ENCODE measurements at places on chromosomes 1 and 21. TPM values are rescaled to one million over a fixed set of nuclear protein-coding genes. Genes with fewer than 3 reads are reported as not detected.

The SRSF10 gene
- 89.4 TPM for total RNA-seq

The PDE4B gene
- total RNA-seq: 57.5 TPM

The UBE2U gene
- not detected for total RNA-seq

- H3K4me1 ChIP-seq: no peaks in the 10 kb centered on the region
- H3K4me3 ChIP-seq: no peak overlapping the region
- no peak for DNase-seq
These were observed 22.8 kb upstream of the ABCA4 start for GRCh38 chr1:94143809-94144176.

GRCh38 chr1:56374026-56374974 is 205.1 kb downstream of the PLPP3 start:
- H3K27ac ChIP-seq: no peak overlapping the region
- H3K4me1 ChIP-seq: no peaks in the 10 kb centered on the region
- no peaks in the 10 kb centered on the region for H3K27me3 ChIP-seq
- DNase-seq: no peak
- no peaks in the 10 kb centered on the region for H3K36me3 ChIP-seq

DNA sequence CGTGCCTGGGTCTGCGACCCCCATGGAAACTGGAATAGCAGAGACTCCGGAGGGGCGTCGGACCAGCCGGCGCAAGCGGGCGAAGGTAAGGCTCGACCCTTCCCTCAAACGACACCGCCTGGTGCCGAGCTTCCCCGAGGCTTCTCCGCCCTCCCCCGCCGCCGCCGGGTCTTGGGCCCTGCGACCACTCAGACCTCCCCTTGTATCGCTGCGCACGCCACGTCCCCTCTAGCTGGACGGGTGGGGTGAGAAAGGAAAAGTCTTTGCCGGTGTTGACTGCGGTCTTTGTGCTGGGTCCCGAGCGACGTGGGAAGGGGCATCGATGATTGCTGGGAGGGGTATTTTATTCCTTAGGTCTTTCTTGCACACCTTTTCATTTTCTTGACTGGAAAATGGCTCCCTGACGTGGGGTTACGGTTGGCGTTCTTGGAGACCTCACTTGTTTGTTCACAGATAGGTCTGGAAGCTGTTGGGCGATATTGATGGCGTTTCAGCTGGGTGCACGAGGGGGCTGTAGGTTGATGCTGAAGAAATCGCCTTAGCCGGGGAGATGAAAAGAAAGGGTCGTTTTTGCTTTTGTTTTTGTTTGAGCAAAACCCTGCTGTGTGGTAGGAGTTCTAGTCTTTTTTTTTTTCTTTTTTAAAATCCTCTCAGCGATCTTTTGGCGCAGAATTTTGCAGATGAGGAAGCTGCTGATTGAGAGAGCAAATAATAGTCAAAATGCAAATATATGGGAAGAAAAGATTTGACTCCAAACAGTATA is 776 bp downstream of the KDM1A start:
- peaks cover 13% of the 10 kb centered on the region for H3K4me1 ChIP-seq
- peak overlapping the region; percentile 87 for H3K4me3 ChIP-seq
- H3K27me3 ChIP-seq: no peaks in the 10 kb centered on the region
- H3K27ac ChIP-seq: peak overlapping the region; percentile 92
- no peak for DNase-seq
- H3K36me3 ChIP-seq: no peaks in the 10 kb centered on the region

DNA sequence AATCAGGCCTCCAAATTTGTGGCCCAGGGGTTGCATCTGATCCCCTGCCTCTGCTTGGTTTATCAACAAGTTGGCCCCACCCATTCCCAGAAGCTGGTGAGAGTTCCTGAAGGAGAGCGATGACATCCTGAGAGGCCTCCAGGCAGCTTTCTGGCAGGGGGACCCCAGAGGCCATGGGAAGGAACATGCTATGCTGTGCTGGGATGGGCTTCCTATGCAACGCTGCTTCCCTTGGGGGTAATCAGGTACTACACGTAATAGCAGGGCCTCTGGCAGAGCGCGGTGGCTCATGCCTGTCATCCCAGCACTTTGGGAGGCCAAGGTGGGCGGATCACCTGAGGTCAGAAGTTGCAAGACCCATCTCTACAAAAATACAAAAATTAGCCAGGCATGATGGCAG is 8.4 kb upstream of the MTF1 start:
- no peak overlapping the region for H3K27ac ChIP-seq
- no peaks in the 10 kb centered on the region for H3K4me1 ChIP-seq
- DNase-seq: no peak
- H3K4me3 ChIP-seq: no peak overlapping the region

GRCh38 chr1:171803045-171803444 is 21.6 kb downstream of the METTL13 start:
- H3K4me3 ChIP-seq: no peak overlapping the region
- peaks cover 21% of the 10 kb centered on the region for H3K36me3 ChIP-seq
- H3K4me1 ChIP-seq: peaks cover 15% of the 10 kb centered on the region
- no peak overlapping the region for H3K27ac ChIP-seq

DNA sequence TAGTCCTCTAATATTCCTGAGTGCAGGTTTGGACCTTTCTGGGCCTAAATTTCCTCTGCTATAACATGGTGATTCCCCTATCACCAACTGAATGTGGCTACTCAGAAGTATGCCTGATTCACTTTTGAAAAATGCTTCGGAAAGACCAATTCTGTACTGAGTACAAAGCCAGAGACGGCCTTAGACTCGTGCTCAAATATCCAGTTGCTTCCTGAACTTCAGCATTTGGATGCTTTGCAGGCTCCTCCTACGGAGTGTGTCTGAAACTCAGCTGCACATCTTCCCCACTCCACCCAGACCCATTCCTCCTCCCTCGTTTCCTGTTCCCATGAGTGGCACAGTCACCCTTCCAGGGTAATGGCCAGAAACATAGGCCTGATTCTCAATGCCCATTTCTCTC is 98.4 kb upstream of the GADD45A start:
- H3K36me3 ChIP-seq: no peaks in the 10 kb centered on the region
- no peak overlapping the region for H3K4me3 ChIP-seq
- no peak for DNase-seq

- H3K36me3 ChIP-seq: peaks cover 45% of the 10 kb centered on the region
- peaks cover 89% of the 10 kb centered on the region for H3K4me1 ChIP-seq
- no peak overlapping the region for H3K4me3 ChIP-seq
- peak; percentile 81 for DNase-seq
- peak overlapping the region; percentile 91 for H3K27ac ChIP-seq
- H3K27me3 ChIP-seq: no peaks in the 10 kb centered on the region
These were observed 22.2 kb downstream of the SLC2A1 start for GRCh38 chr1:42936309-42937078.

DNA sequence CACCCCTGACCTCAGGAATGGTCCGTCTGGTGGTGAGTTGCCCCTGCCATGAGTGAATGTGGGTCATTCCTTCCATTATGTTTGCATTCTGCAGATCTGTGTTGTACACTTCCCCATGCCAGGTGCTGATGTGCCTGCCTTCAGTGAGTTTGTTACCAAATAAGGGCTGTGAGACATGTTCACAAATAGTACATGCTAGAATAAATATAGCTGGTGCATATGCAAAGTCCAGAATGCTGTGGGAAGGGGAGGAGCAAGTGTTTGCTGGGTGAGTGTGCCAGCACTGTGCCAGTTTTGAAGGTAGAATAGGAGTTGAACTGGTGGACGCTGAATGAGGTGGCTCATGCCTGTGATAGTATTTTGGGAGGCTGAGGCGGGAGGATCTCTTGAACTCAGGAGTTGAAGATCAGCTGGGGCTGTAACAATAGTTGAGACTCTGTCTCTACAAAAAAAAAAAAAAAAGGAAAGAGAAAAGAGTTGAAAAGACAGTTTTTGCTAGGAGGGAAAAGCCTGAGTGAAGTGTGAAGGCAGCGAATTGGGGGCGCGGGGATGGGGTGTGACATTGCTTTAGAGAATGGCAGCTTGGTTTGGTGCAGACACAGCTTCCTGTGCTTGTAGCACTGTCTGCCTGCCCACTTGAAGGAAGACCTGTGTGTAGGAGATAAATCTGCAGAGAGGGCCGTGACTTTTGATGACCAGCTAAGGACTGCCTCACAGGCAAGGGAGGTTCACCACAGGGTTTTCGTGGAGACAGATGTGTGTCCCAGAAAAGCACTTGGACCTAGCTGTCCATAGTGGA is 61.1 kb downstream of the LGR6 start:
- H3K27ac ChIP-seq: no peak overlapping the region
- no peak overlapping the region for H3K4me3 ChIP-seq
- H3K27me3 ChIP-seq: peaks cover 3% of the 10 kb centered on the region
- peak; percentile 36 for DNase-seq
